Right hindlimb (tissue), 1 donor: ENCODE measurements at places on chromosomes 5 and 9.
A peak's percentile ranks its signal among the peaks of the same experiment; 100 is the strongest.

- DNase-seq = no peak
These were observed 187.7 kb upstream of the CHD1 start for GRCh38 chr5:99116526-99116925.

- no peak for DNase-seq
These were observed 11.3 kb upstream of the P4HA2 start for GRCh38 chr5:132238901-132239500.

DNA sequence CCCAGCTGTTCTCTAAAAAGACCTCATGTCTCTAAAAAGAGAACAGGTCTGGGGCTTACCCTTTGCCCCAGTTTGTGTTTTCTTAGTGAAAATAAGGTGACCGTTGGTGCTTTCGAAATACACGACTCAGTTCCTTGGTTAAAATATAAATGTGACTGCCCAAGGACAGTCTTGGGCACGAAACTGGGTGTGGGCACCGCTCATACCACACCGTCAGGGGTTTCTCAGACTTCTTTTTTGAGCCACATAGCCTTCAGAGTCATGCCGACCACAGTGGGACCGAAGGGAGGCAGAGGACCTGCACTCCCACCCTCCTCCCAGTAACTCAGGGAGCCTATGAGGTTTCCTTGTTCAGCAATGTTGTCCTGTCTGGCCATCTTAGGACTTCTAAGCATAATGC lies 6.5 kb downstream of the SNX18 start:
- DNase-seq = no peak

DNA sequence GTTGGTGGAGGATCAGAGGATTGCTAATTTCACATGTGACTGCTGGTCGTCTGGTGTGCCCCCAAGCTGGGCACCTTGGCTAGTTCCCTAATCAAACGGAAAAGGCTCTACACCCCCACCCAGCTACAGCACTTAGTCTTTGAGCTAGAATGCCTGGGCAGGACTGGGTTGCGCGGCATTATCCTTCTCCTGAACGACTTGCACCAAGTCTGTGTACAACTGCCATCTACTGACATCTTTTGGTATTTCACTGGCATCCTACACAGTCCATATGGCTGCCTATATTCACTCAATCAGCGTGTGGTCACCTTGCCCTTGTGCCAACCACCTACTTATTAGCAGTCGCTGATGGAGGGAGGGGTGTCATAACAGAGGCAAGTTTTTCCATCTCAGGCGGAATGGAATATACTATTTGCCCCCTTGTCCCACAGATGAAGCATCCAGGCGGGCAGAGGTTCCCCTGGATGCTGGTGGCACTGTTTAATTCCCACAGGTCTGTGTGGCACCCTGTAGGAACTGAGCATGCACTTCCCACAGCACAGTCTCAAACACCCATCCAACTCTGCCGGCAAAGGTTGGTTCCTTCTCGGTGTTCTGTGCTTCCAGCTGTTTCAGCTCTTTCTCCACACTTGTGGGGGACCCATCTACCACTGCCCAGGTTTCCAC lies 150.1 kb downstream of the OSTF1 start:
- DNase-seq = peak; percentile 33

- no peak for DNase-seq
These were observed 641.6 kb downstream of the NR2F1-AS1 start for GRCh38 chr5:92939428-92939827.

- peak; percentile 93 for DNase-seq
These were observed at the start of gene SURF6 for GRCh38 chr9:133335924-133336811. Gene SURF6 (minus strand): TSS chr9:133336188. CDS start chr9:133336132, 56 bp downstream.

GRCh38 chr5:172010278-172010677 lies 3.8 kb upstream of the FBXW11 start:
- DNase-seq = no peak

- DNase-seq = peak; percentile 34
These were observed 20.2 kb downstream of the SLC22A5 start for GRCh38 chr5:132389585-132390286.

DNA sequence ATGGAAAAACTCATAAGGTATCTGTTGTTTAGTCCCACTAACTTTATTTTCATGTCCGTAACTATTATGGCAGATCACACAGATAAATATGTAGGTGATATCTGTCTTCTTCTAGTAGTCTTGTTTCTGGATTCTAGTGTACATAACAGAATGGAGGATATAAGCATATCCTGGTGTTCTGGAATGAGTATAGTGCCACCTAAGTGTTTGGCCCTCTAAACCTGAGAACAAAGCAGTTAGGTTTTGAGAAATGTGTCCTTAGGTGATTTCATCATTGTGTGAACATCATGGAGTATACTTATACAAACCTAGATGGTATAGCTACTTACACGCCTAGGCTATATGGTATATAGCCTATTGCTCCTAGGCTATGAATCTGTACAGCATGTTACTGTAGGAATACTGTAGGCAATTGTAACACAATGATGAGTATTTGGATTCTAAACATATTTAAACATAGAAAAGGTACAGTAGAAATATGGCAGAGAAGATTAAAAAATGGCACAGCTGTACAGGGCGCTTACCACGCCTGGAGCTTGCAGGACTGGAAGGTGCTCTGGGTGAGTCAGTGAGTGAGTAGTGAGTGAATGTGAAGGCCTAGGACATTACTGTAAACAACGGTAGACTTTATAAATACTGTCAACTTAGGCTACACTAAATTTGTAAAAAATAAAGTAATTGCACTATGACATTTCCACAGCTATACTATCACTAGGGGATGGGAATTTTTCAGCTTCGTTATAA lies 150.3 kb upstream of the SLC24A2 start:
- no peak for DNase-seq

- DNase-seq = peak; percentile 48
These were observed 31.8 kb downstream of the MAP1B start for GRCh38 chr5:72138943-72139521.

DNA sequence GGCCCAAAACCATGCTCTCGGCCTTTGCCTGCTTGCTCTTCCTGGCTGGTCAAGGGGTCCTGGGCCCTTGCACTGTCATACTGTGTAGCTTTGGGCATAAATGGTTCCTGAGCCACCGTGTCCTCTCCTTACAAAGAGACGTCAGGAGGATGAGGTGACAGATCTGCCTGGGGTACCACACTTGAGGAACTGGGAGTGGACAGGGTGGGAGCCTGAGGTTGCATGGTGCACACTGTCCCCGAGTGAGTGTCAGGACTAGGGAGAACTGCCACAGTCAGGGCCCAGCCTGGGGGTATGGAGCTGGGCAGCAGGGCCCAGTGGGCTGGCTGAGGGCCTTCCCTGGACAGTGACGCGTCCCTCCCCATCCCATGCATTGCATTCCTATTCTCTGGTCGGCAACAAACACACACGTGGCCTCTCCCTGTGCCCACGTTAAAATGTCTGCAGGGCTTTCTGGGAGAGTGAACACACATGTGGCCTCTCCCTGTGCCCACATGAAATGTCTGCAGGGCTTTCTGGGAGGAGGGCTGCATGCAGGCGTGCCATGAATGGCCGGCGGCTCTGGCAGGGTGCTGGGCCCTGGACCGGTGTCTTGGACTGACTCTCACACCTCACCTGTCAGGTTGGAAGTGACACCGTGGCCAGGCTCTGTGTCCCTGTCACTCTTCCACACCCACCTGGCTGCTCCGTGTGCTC lies 122.1 kb upstream of the COL5A1 start:
- DNase-seq = peak; percentile 16

DNA sequence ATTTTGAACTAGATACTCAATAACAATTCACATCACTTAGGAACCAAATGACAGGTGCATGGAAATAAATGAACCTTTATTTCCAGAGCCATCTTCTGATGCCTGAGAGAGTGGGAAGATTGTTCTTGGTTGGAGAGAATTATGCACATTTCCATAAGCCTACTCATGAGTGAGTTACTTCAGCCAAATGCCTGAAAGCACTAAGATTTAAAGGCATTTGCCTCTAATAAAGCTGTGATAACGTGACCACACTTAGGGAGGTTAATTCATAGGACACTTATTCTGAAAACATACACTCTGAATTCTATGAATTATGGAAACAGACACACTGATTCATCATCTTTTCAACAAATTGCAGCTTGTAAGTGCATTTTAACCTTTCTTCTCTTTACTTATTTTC lies 40.0 kb downstream of the KCTD16 start:
- no peak for DNase-seq

- no peak for DNase-seq
These were observed 185.2 kb upstream of the KLF4 start for GRCh38 chr9:107674721-107675277.

DNA sequence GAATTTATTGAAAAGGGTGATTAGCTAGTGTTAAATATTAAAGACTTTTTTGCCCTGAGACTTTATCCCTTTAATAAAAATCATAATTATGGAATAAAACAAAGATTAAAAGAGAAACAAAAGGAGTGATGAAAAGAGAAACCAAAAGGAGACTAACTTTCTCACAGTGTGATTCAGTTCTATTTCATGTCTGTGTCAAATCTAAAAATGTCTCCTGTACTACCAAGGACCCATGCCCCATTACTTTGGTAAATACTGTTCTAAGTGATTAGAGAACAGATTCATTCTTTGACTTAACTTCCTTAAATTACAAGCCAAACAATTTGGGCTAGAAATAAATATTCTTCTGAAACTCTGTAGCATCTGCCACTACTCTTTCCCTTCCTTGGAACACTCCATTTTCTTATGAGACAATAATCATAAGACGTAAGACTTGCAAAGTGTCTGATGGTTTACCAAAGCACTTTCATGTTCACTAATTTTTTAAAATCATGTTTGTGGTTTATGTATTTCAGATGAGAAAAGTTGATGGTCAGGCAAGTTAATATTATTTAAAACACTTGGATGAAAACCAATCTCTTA lies 319.0 kb downstream of the EBF1 start:
- no peak for DNase-seq

- no peak for DNase-seq
These were observed 38.8 kb downstream of the NTNG2 start for GRCh38 chr9:132200706-132201105.

GRCh38 chr9:69951411-69951810 lies 92.2 kb upstream of the MAMDC2 start:
- DNase-seq = no peak

GRCh38 chr5:121834021-121834420 lies 17.7 kb upstream of the FTMT start:
- no peak for DNase-seq

- DNase-seq = no peak
These were observed 55.2 kb upstream of the TMEM215 start for GRCh38 chr9:32728181-32728580.

- no peak for DNase-seq
These were observed 53.8 kb downstream of the SHB start for GRCh38 chr9:38015266-38015665.
